ENCODE measurements at places on chromosomes 16 and 17. TPM values are rescaled to one million over a fixed set of nuclear protein-coding genes. Genes with fewer than 3 reads are reported as not detected.
A peak's percentile ranks its signal among the peaks of the same experiment; 100 is the strongest.

GRCh38 chr17:30905742-30906100 lies 317 bp downstream of the TEFM start:
- peak; percentile 13 for DNase-seq

DNA sequence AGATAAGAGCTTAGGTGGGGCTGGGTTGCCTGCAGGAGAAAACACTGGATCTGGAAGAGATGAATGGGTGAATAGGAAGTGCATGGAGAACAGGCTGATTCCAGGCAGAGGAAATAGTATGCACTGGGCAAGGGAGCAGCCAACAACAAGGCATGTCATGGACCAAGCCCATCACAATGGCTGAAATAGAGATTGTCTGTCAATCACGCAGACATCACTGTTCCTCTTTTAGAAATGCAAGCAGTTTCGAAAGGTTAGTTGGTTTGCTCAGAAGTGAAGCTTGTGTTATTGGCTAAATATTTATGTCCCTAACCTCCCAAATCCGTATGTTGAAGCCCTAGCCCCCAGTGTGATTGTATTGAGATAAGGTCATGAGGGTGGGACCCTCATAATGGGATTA lies 621.7 kb upstream of the CDH11 start:
- DNase-seq = no peak

GRCh38 chr17:63285551-63285950 lies 160.6 kb downstream of the CYB561 start:
- no peak for DNase-seq

Gene DHX8
- total RNA-seq = 54.1 TPM

DNA sequence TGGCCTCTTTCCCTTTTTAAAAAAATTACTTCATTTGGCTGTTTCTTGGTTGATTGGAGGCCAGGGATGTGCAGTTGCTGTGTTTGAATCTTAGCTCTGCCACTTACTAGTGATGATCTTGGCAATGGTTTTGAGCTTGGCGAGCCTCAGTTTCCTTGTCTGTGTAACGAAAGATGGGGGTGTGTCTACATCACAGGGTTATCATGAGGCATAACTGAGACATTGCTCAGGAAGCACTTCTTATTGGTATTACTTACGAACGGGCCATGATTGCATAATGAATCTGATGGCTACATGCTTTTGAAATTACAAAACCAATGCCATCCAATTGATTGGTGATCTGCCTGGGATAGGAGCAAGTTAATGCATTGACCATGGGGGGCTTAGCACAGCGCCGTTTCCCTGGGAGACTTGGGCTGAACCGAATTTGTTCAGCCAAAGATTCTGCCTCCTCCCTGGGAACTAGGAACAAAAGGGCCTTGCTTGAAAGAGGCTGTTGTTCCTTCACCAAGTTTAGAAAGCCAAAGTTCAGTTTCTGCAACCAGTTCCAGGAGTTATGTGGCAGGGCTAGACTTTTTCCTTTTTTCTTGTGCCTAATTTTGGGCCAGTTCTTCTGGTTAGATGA lies 21.9 kb downstream of the CMIP start:
- no peak for DNase-seq

DNA sequence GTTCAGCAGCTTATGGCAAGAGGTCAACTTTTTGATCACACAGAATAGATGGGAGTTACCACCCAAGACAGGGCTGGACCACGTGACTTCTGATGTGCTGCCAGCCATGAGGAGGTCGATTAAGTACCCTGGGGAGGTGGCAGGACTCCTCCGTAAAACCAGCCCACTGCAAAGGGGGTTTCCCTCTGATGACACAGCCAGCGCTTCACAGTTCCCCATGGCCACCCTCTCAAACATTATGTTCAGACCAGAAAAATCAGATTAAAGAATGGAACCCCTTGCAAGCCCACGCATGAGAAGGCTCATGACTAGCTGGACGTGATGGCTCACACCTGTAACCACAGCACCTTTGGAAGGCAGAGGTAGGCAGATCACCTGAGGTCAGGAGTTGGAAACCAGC lies 222.9 kb downstream of the CPPED1 start:
- no peak for DNase-seq

DNA sequence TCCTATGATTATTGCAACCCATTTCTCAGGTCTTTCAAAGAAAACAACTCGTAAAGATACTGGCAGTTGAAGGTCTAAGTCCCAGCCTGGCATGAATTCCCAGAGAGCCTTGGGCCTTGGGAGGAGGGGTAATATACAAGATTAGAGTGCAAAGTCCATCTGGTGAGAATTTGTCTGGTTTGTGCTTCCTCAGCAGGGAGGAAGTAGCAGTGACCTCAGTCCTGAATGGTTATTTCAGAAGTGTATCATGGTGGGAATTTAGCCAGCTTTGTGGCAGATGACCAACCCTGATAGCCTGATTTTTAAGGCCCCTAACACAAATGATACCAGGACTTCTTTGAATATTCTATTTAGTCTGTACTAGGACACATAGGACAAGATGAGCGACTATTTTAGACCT lies 151.2 kb upstream of the TBX2 start:
- no peak for DNase-seq

DNA sequence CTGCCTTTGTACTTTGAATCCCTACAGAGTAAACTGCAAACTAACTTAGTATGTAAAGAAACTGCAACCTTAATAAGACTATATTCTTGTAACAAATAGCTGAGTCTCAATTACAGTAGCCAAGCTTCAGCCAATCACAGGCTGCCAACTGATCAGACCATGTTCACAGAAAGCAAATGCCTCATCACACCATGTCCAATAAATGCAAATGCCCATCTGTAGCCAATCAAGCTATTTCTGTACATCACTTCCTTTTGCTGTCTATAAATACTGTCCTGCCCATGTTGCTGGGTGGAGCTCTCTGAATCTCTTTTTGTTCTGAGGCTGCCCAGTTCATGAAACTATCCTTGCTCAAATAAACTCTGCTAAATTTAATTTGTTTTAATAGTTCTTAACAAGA lies 531.7 kb upstream of the TOM1L1 start:
- no peak for DNase-seq

Gene TMEM238L
- not detected for total RNA-seq
